ENCODE measurements at places on chromosomes 11 and 22.
A peak's percentile ranks its signal among the peaks of the same experiment; 100 is the strongest.

DNA sequence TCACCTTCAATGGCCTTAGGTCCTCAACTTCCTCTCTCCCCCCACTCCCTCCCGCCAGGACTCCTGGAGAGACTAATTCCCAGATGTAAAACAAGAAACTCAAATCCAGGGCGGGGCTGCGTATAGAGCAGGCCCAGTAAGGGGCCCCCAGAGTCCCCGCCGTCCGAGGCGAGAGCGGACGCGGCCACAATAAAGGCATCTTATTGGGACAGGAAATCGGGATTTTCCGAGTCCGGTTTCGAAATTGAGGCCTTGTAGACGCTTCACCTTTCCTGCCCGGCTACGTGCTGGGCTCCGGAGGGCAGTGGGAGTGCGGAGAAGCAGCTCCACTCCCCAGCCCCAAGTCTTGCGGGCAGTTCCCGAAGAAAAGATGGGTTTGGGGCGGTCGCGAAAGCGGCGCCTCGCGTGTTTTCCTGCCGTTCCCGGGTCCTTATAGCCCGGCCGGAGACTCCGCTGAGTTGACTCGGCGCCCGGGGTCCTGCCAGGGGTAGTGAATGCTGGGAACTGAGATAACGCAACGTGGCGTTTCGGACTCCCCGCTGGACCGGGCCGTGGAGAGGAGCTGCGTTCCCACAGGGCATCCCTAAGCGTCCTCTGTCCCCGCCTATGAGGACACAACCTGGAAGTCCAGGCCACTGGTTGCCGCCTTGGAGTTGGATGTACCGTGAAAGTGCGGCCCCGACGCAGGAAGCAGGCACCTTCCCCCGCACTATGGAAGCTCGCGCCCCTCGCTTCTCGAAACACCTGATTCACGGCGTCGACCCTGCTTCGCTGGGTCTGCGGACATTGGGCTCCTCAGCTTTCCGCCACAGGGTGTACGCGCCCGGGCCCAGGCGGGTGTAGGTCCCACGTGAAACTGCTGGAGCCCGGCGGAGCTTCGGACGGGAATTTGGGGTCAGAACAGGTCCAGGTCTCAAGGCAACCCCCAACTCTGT is 4.8 kb upstream of the CHRM1 start:
- DNase-seq: no peak

DNA sequence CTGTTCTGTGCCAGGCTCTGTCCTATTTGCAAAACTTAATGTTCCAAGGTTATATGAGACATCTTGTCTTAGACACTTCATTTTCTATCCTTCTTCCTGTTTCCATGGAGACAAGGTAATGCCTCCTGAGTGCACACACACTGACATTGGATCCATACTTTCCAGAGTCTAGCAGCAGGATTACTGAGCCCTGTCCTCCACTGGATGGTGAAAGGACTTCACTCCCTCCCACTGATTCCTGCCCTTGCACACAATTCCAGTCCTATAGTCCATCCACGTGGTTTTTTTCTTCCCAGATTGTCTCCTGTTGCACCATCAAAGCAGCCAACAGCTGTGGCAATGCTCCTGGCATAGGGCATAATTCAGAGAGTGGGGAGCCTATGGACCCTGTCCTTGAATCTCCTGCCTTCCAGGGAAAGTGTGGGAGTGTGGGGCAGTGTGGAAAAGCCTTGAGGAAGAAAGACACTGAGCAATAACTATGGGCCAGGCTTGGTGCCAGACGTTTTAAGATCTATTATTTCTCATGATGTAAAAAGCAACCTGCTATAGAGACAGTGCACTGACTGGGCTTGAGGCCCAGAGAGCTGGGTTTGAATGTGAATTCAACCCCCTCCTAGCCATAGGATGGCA is 31.3 kb downstream of the SERPINH1 start:
- no peak for DNase-seq

- DNase-seq: peak; percentile 21
These were observed 102.1 kb upstream of the FAT3 start for GRCh38 chr11:92122561-92122960.

DNA sequence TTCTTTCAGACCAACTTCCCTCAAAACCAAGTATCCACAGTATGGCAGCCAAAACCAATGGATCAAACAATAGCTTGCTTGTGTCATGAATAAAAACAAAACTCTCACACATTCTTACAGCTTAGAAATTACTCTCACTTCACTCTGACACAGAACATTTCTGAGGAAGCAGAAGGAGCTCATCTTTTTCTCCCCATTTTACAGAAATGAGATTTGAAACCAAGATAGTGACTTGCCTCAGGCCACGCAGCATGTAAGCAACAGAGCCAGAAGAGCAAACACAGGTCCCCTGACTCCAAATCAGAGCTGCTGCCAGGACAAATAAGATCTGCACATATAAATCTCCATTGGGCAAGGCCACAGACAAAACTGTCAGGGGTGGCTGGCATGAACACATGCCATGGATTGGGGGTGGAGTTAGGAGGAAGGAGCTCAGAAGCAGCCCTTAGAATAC is 64.8 kb downstream of the RAB30 start:
- peak; percentile 77 for DNase-seq

DNA sequence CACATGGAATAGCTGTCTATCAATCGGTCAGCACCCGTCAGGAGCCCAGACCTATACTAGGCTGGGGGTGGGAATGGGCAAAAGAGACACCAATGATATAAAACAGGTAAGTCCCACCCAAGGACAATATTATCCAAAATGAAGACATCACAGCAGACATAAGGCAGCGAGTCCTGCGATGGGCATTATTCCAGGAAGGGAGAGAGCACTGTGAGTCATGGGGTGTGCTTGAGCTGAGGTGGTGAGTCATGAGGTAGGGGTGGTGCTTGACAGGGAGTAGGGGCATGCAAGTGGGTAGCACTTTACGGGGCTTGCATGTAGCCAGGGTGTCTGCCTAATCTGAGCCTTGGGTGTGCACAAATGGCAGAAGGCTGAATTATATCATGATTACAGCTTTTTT is 605.0 kb upstream of the CADM1 start:
- peak; percentile 50 for DNase-seq

GRCh38 chr11:77278595-77279506 is 22.6 kb downstream of the GDPD4 start:
- DNase-seq: peak; percentile 80

GRCh38 chr11:98561877-98562395 is 458.8 kb upstream of the CNTN5 start:
- peak; percentile 30 for DNase-seq

GRCh38 chr11:40291741-40292140 is 1167.7 kb downstream of the LRRC4C start:
- no peak for DNase-seq
